ENCODE measurements at places on chromosomes 2 and 18.
A peak's percentile ranks its signal among the peaks of the same experiment; 100 is the strongest.

- DNase-seq: no peak
Measured at GRCh38 chr2:169736902-169737301, 3.3 kb downstream of the KLHL23 start.

GRCh38 chr2:203743441-203743981, 37.1 kb downstream of the CD28 start:
- peak; percentile 23 for DNase-seq

DNA sequence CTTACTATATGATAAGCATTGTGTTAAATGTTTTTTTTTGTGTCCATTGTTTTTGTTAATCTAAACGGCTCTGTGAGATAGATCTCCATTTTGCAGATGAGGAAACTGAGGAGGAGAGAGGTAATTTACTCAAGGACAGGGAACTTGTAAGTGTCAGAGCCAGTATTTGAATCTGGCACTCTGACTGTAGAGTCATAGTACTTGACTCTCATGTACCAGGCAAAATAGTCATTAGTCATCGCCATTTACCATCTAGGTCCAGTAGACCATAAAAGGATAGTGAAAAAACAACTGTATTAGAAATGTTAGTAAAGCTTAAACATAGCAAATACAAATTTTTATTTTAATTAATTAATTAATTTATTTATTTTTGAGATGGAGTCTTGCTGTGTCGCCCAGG, 4.8 kb downstream of the PSMD14 start:
- DNase-seq: no peak

GRCh38 chr2:118604371-118604770, 243.1 kb downstream of the EN1 start:
- DNase-seq: no peak

- peak; percentile 29 for DNase-seq
Measured at GRCh38 chr18:42392416-42392815, 437.4 kb downstream of the PIK3C3 start.

All from fibroblast of lung (primary cell).